ENCODE measurements at places on chromosomes 2 and 18.

GRCh38 chr2:13046557-13047165 is 329.9 kb downstream of the TRIB2 start:
- no peak for DNase-seq

GRCh38 chr2:23491591-23492336 is 106.8 kb downstream of the KLHL29 start:
- DNase-seq: no peak

GRCh38 chr2:157271590-157272203 is 14.2 kb downstream of the GALNT5 start:
- no peak for DNase-seq

GRCh38 chr18:24065906-24066305 is 51.4 kb downstream of the TTC39C start:
- DNase-seq: no peak

- no peak for DNase-seq
Measured at GRCh38 chr2:178177066-178177679, 17.1 kb upstream of the OSBPL6 start.

GRCh38 chr2:143088388-143088787 is 40.8 kb upstream of the ARHGAP15 start:
- DNase-seq: no peak
